ENCODE measurements at places on chromosomes 11 and 22.

- no peak for DNase-seq
These were observed 889.4 kb downstream of the KCNA4 start for GRCh38 chr11:29127461-29127860.

DNA sequence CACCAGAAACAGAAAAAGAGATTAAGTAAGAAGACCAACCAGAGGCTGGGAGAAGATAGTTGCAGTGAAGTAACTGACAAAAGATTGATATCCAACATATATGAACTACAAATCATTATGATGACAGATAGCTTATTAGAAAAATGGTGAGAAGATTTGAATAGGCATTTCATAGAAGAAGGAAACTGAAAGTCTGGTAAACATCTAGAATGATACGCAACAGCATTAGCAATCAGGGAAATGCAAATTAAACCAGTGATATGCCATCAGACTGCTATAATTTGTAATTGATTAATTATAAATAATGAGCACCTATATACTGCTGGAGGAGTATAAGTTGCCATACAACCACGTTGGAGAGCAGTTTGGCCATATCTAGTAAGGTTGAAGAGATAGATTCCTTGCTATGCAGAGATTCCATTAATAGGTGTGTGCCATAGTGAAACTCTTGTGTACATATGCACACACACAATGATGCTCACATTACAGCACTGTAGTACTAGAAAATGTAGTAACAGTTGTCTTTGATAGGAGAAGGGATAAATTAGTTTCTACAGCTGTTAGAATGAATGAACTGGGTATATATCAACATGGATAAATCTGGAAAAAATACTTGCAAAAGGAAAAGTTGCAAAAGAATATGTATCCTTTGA, 20.5 kb downstream of the RNF169 start:
- DNase-seq: no peak

- DNase-seq: no peak
These were observed 31.2 kb downstream of the ARHGAP8 start for GRCh38 chr22:44783581-44783980.

DNA sequence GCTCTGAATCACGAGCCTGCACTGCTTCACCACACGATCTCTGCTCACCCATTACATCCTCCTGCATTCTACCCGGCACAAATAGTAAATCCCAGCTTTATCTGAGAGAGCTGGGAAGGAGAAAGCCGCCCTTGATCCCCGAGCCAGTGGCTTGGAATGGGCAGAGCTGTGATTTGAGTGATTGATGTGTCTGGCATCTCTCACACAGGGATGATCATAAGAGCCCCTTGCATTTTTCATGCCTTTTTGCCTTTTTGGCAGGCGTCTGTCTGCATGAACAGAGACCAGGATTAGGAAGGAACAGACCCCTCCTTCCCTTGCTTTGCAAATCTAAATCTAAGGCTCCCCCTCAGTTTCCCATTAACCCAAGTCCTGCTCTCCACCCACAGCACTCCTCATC, 945.3 kb downstream of the NTM start:
- DNase-seq: no peak

DNA sequence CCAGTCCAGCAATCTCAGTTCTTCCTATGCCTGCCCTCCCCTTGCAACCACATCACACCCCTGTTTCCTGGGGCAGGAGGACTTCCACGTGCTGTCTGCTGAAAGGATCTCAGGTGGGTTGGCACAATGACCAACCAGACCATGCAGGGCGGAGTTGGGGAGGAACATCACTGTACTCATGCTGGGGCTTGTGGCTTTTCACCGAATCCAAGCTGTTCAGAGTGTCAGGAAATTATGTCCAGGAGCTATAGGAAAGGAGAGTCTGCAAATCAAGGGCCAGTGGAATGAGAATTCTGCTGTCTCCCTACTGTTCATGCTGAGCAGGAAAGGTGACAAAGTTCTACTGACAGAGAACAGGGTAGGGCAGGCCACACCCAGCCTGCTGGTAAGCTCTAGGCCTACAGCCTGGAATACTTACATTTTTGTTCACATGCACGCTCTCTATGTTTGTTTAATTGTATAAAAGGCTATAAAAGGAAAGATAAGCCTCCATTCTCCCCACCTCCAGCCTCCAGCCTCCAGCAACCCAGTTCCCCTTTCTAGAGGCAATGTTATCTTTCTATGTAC, 1.7 kb upstream of the PLAAT2 start:
- DNase-seq: no peak

GRCh38 chr11:13183094-13183825, 94.3 kb upstream of the BMAL1 start:
- no peak for DNase-seq

GRCh38 chr11:86676533-86677154, 4.2 kb upstream of the ME3 start:
- no peak for DNase-seq

- no peak for DNase-seq
These were observed 6.1 kb downstream of the ARVCF start for GRCh38 chr22:20010307-20011122.

DNA sequence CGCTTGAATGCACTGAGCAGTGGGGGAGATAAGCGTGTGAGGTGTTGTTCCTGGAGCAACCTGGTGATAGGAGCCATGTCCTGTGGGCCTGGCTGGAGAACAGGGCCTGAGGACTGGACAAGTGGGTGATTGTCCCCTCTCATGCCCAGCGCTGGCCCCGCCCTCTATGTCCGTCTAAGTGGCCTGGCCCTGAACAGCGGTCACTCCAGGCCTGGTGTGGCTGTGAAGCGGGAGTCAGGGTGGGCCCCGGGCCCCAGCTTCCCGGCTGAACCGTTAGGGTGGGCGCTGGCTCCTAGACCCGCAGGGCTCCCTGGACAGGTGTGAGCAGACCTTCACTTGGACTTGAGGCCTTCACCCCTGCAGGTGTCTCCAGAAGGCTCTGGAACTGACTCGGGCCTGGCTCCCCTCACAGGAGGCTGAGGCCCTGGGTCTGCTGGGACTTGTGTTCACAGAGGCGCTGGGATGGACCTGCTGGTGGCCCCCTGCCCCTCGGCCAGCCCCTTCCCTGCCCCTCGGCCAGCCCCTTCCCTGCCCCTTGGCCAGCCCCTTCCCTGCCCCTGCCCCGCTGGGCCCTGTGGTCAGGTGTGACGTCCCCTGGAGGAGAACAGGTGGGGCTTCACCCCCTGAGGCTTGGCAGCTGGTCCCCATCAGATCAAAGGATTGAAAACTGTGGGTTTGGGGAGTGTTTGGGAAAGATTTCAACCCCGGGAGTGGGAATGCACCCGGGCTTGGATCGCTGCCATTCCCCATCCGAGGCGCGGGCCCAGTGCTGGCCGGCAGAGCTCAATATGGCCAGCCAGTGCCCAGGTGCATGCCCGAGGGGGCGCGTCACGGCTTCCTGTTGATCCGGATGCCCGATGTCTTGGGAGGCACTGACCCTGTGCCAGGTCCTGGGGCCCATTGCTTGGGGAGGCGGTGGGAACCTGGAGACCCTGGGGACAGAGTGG, 3.2 kb upstream of the MUC6 start:
- DNase-seq: no peak

Measured in stimulated activated CD8-positive, alpha-beta memory T cell treated with anti-CD3 and anti-CD28 coated beads, Interleukin-2, amount 100 ng/mL, for 48 hours (primary cell).